Chondrocyte (in vitro differentiated cells): ENCODE measurements at places on chromosomes 13 and 19.

DNA sequence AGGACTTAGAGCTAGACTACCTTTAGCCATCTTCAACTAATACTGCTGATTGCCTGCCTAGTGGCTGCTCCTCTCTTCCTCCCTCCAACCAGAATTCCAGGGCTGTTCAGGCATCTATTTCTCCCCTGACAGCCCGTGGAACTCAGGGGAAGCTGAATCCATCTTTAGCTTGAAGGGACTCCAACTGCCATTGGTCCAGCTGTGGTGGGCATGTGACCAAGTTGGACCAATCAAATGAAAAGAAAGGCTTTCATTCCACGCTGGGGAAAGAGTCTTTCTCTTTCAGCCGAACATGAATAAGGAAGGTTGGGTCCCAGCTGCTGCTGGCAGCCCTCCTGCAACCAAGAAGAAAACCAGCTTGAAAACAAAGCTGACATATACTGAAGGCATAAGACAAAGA, 168.5 kb upstream of the OBI1 start:
- H3K4me1 ChIP-seq = no peaks in the 10 kb centered on the region
- H3K27me3 ChIP-seq = peaks cover 2% of the 10 kb centered on the region
- no peak for DNase-seq
- H3K4me3 ChIP-seq = no peak overlapping the region
- no peaks in the 10 kb centered on the region for H3K36me3 ChIP-seq
- H3K27ac ChIP-seq = no peak overlapping the region

- DNase-seq = no peak
- no peaks in the 10 kb centered on the region for H3K36me3 ChIP-seq
- H3K27me3 ChIP-seq = no peaks in the 10 kb centered on the region
Observed at GRCh38 chr13:37665420-37665819, 66.9 kb upstream of the POSTN start.

- peaks cover 55% of the 10 kb centered on the region for H3K27me3 ChIP-seq
- no peak overlapping the region for H3K27ac ChIP-seq
- H3K4me1 ChIP-seq = peaks cover 4% of the 10 kb centered on the region
- DNase-seq = no peak
Observed at GRCh38 chr19:13503570-13504235, 2.6 kb downstream of the CACNA1A start.

GRCh38 chr13:89212186-89212585, 1541.0 kb downstream of the SLITRK5 start:
- H3K4me1 ChIP-seq = no peaks in the 10 kb centered on the region
- no peak overlapping the region for H3K4me3 ChIP-seq
- H3K36me3 ChIP-seq = no peaks in the 10 kb centered on the region
- no peaks in the 10 kb centered on the region for H3K27me3 ChIP-seq
- no peak overlapping the region for H3K27ac ChIP-seq

GRCh38 chr13:113119822-113120189, 2.8 kb upstream of the F10 start:
- peaks cover 5% of the 10 kb centered on the region for H3K27me3 ChIP-seq
- no peak for DNase-seq
- H3K27ac ChIP-seq = no peak overlapping the region
- no peak overlapping the region for H3K4me3 ChIP-seq

DNA sequence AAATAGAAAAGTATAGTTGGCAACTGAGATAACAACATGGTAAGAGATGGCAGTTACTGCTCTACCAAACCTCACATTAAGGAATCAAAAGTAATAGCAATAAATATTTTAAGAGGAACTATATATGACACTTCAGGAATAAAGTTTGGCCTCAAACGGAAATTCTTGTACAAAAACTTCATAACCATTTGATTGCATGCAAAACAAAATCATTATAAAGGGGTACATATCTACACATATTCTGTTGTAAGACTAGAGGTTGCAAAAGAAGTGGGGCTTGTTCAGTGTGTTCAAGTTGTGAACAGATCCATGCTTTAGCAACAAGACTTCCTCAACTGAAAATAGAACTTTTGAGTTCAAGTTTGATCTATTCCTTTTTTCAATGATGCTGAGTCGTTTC, 133.5 kb upstream of the MIR17HG start:
- H3K4me3 ChIP-seq = no peak overlapping the region
- H3K27ac ChIP-seq = no peak overlapping the region
- H3K36me3 ChIP-seq = peaks cover 5% of the 10 kb centered on the region

- DNase-seq = no peak
- no peaks in the 10 kb centered on the region for H3K4me1 ChIP-seq
- H3K27me3 ChIP-seq = peaks cover 15% of the 10 kb centered on the region
- no peaks in the 10 kb centered on the region for H3K36me3 ChIP-seq
Observed at GRCh38 chr19:33280351-33280921, 21.9 kb downstream of the CEBPA start.

- peaks cover 25% of the 10 kb centered on the region for H3K4me1 ChIP-seq
- no peak overlapping the region for H3K4me3 ChIP-seq
Observed at GRCh38 chr13:39788102-39788501, 132.6 kb downstream of the COG6 start.

- H3K4me1 ChIP-seq = no peaks in the 10 kb centered on the region
- no peaks in the 10 kb centered on the region for H3K36me3 ChIP-seq
- H3K27me3 ChIP-seq = peaks cover 12% of the 10 kb centered on the region
- no peak overlapping the region for H3K4me3 ChIP-seq
- no peak overlapping the region for H3K27ac ChIP-seq
Observed at GRCh38 chr13:99399623-99399974, 92.4 kb upstream of the GPR183 start.

GRCh38 chr13:104530741-104531140, 1464.5 kb upstream of the SLC10A2 start:
- H3K4me3 ChIP-seq = no peak overlapping the region
- H3K4me1 ChIP-seq = peaks cover 13% of the 10 kb centered on the region
- H3K27ac ChIP-seq = no peak overlapping the region
- no peaks in the 10 kb centered on the region for H3K27me3 ChIP-seq
- H3K36me3 ChIP-seq = no peaks in the 10 kb centered on the region
- no peak for DNase-seq

DNA sequence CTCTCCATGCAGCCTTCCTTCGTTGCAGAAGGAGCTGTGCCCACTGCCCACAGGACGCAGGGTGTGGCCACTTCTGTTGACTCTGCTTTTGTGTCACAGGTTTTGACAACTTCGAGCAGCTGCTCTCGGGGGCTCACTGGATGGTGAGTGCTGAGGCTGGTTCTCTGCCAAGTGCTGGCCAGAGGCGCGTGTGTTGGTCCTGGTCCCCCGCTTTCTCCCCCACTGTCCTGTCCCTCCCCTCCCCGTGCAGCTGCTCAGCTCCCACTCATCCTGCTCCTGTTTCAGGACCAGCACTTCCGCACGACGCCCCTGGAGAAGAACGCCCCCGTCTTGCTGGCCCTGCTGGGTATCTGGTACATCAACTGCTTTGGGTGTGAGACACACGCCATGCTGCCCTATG, 10.6 kb upstream of the PDCD2L start:
- no peaks in the 10 kb centered on the region for H3K4me1 ChIP-seq
- no peaks in the 10 kb centered on the region for H3K27me3 ChIP-seq
- no peak overlapping the region for H3K27ac ChIP-seq

GRCh38 chr13:20942938-20943559, 40.5 kb upstream of the XPO4 start:
- no peak for DNase-seq
- H3K4me1 ChIP-seq = peaks cover 18% of the 10 kb centered on the region
- no peaks in the 10 kb centered on the region for H3K36me3 ChIP-seq
- no peaks in the 10 kb centered on the region for H3K27me3 ChIP-seq
- H3K4me3 ChIP-seq = no peak overlapping the region

- H3K4me3 ChIP-seq = peak within 1 kb of the TSS; percentile 85
- peak within 1 kb of the TSS; percentile 95 for H3K27ac ChIP-seq
- DNase-seq = no peak
- no peaks in the 10 kb centered on the region for H3K27me3 ChIP-seq
Observed at GRCh38 chr19:44748426-44749254, at the start of gene BCL3. Gene BCL3 (plus strand): TSS chr19:44748708. CDS start chr19:44748791, 83 bp downstream.

DNA sequence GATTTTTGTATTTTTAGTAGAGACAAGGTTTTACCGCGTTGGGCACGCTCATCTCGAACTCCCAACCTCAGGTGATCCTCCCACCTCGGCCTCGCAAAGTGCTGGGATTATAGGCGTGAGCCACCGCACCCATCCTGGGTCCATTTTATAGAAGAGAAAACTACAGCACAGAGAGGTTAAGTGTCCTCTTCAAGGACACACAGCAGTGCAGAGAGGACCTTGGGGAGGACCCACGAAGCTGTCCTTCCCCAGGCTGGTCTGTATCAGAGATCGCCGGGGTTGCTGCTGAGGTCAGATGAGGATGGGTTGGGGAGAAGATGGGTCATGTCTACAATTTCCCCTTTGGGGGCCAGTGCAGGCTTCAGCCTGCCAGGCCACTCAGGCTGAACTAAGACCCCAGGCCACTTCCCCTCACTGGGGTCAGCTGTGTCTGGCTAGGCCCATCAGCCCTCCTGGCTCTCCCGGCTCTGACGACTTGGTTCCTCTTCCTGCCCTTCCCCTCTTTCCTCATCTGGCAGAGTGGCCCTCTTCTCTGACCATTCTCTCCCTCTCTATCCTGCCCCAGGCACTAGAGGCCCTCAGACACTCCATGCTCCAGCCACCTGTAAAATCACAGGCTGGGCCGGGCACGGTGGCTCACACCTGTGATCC, 9.6 kb downstream of the MYO1F start:
- DNase-seq = no peak
- H3K27me3 ChIP-seq = no peaks in the 10 kb centered on the region
- H3K4me1 ChIP-seq = peaks cover 11% of the 10 kb centered on the region

DNA sequence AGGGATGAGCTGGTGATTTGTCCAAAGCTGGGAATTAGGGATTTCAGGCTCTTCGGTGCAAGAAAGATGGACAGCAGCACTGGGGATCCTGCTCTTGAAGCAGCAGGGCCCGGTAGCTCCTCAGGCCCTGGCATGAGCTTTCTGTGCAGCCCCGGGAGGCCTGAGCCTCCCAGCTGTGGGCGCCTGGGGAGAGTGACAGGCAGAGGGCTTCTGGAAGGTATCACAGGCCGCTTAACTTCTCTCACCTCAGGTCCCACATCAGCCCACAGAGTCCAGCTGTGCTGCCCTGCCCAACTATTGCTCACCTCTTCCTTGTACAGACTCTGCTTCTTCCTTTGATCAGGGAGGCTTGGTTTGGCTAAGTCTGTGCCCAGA, 14.6 kb upstream of the ZNF536 start:
- no peaks in the 10 kb centered on the region for H3K27me3 ChIP-seq
- H3K36me3 ChIP-seq = no peaks in the 10 kb centered on the region
- H3K4me1 ChIP-seq = no peaks in the 10 kb centered on the region
- no peak for DNase-seq

- H3K4me1 ChIP-seq = peaks cover 8% of the 10 kb centered on the region
- H3K36me3 ChIP-seq = no peaks in the 10 kb centered on the region
- H3K27me3 ChIP-seq = peaks cover 39% of the 10 kb centered on the region
Observed at GRCh38 chr13:76976929-76977328, 15.0 kb upstream of the CLN5 start.

- no peaks in the 10 kb centered on the region for H3K27me3 ChIP-seq
- no peak overlapping the region for H3K4me3 ChIP-seq
- H3K36me3 ChIP-seq = peaks cover 21% of the 10 kb centered on the region
- DNase-seq = no peak
- no peak overlapping the region for H3K27ac ChIP-seq
Observed at GRCh38 chr13:51360489-51360888, 21.0 kb downstream of the SERPINE3 start.

DNA sequence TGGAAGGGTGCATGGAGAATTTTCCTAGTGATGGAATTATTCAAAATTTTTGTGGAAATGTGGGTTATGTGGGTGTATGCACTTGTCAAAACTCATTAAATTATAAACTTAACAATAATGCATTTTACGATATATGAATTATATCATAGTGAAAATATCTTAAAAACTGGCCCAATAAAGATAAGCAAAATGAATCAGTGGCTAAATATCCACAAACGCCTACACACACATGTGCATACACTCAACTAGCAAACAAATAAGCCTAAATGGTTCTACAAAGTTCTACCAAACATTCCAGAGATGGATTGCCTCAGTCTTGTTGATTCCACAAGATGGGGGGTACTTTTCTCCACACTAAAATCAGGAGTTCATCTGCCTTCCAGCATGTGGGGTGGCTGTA, 349.5 kb downstream of the TSHZ3 start:
- H3K4me1 ChIP-seq = no peaks in the 10 kb centered on the region
- peaks cover 6% of the 10 kb centered on the region for H3K27me3 ChIP-seq
- no peak overlapping the region for H3K4me3 ChIP-seq
- DNase-seq = no peak
- H3K27ac ChIP-seq = no peak overlapping the region

DNA sequence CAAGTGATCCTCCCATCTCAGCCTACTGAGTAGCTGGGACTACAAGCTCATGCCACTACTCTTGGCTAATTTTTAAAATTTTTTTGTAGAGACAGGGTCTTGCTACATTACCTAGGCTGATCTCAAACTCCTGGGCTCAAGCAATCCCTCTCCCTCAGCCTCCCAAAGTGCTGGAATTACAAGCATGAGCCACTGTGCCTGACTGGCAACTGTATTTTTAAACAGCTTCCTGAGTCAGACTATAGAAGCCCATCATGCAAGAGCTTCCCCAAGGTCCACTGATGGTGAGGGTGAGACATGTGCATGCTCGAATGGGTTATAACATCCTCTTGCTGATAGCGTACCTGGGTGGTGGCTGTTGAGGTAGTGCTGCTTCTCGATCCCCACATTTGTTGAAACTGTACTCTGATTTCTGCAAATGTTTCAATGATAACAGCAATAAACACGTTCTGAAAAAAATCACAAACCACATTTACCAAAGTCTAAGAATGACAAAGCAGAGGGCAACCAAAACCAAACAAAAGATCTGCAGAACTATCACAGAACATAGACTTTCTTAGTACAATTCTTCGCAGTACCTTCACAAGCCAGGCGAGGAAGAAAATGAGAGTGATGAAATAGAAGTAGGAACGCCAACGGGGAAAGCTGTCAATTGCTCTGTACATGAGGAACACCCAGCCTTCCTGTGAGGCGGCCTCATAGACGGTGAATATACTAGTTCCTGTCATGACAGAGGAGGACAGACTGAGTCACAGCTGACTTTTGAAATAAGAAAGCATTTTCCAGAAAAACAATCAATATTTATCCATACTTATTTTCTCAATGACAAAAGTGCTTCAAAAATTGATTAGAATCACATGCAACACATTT, 124.4 kb downstream of the NALCN start:
- H3K27me3 ChIP-seq = no peaks in the 10 kb centered on the region
- H3K27ac ChIP-seq = peak overlapping the region; percentile 72
- peaks cover 19% of the 10 kb centered on the region for H3K36me3 ChIP-seq
- peaks cover 54% of the 10 kb centered on the region for H3K4me1 ChIP-seq

GRCh38 chr13:104431895-104432294, 1365.7 kb upstream of the SLC10A2 start:
- no peak overlapping the region for H3K27ac ChIP-seq
- H3K36me3 ChIP-seq = no peaks in the 10 kb centered on the region
- H3K4me1 ChIP-seq = no peaks in the 10 kb centered on the region
- DNase-seq = no peak
- H3K27me3 ChIP-seq = no peaks in the 10 kb centered on the region
- no peak overlapping the region for H3K4me3 ChIP-seq
